ENCODE measurements at places on chromosomes 5 and 9.

GRCh38 chr5:71836084-71836483 lies 117.0 kb downstream of the CARTPT start:
- DNase-seq: no peak

DNA sequence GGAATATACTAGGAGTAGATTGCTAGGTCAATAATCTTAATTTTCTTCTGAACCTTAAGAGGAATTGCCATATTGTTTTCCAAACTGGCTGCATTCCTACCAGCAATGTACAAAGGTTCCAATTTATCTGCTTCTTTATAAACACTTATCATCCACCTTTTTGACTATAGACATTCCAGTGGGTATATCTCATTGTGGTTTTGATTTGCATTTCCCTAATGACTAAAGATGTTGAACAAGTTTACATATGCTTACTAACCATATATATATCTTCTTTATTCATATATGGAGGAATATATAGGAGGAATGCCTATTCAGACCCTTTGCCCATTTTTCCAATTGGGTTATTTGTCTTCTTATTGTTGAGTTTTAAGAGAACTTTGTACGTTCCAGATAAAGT lies 7.6 kb downstream of the DNAJC18 start:
- DNase-seq: no peak

DNA sequence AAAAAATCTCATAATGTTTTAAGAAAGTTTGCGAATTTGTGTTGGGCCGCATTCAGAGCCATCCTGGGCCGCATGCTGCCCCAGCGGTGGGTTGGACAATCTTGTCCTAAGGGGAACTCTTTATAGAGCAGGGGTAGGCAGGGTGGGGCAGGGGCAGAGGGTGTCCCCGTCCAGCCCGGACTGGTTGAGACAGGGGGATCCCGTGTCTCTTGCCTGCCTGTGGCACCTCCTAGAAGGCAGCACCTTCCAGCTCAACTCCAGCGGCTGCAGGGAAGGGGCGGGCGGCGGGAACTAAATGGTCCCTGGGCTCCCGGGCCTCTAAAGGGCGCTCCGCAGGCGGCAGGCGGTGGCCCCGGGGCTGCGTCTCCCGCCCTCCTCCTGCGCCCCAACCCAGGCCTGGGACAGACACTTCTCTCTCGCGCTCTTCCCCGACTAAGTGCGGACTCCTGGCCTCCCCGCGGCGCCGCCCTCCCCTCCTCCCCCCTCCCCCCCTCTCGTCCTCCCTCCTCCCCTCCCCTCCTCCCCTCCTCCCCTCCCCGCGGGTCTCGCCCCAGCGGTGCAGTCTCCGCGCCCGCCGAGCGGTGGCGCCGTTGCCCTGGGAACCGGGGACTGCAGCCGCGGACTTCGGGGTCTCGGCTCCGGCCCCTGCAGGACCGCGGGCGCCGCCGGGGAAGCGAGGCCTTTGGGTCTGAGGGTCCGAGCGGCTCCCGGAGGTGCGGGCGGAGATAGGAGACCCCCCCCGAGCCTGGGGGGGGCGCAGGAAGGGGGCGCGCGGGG lies 132.6 kb downstream of the MRPL36 start:
- DNase-seq: peak; percentile 70

- DNase-seq: no peak
These were observed 2.9 kb upstream of the MAT2B start for GRCh38 chr5:163502521-163502920.

- no peak for DNase-seq
These were observed 19.3 kb downstream of the KCNIP1 start for GRCh38 chr5:170523142-170523551.

- DNase-seq: no peak
These were observed 832.3 kb downstream of the MTRR start for GRCh38 chr5:8701251-8701650.

- DNase-seq: peak; percentile 1
These were observed 1.1 kb downstream of the HEXB start for GRCh38 chr5:74685979-74686631.

- DNase-seq: no peak
These were observed 384.4 kb upstream of the PDE4D start for GRCh38 chr5:60277941-60278340.

DNA sequence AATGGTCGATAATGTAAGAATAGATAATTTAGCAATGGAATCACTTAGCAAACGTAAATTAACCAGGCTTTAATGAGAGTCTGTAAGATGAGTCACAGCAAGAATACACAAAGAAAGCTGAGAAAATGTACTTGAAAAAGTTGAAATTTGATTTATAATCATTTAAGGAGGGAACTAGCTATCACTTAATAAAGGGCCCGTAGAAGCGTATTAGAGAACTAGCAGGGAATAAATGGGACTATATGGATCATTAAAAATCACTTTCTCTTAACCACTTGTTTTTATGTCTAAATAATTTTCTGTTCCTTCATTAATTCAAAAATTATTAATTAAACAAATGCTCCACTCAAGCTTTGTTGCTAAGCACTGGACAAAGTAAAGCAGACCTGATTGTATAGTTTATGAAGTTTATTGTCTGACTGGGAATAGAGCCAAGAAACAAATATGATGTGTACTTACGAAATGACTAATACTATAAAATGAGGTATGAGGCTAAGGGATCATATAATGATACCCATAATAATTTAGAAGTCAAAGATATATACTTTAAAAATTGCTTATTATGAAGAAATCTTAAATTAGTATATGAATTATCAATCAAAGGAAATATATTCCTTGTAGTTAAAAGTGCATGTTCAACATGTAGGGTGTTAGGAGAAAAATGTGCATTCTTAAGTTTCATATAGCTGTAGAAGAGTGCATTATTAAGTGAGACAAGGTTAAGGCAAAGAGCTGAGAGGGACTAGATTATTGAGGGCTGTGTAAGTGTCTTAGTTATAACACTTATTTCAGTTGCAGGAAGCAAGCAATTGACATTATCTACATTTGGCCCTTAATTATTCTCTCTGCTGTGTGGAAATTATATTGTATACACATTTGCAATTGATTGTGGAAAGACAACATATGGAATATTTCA lies 196.8 kb downstream of the PRDM9 start:
- DNase-seq: no peak

- no peak for DNase-seq
These were observed 470.6 kb downstream of the CCDC171 start for GRCh38 chr9:16023446-16023845.

DNA sequence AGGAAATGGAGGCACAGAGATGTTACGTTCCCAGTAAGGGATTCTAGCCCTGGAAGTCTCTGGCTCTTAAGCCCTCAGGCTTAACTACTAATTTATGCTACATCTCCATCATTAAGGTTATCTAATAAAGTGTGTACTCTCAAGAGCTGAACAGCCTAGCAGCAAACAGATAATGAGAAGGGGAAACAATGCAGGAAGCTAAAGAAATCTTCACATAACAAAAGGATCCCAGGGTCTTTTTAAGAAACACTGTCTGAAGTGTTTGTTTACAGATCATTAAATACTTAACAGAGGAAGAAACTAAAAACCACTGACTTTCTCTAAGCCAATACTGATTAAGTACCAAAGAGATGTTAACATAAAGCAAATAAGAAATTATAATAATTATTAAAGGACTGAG lies 129.0 kb downstream of the PAPPA start:
- DNase-seq: no peak

GRCh38 chr9:28059192-28059591 lies 485.9 kb upstream of the C9orf72 start:
- DNase-seq: no peak

GRCh38 chr9:95261890-95262289 lies 55.6 kb downstream of the FANCC start:
- DNase-seq: no peak

DNA sequence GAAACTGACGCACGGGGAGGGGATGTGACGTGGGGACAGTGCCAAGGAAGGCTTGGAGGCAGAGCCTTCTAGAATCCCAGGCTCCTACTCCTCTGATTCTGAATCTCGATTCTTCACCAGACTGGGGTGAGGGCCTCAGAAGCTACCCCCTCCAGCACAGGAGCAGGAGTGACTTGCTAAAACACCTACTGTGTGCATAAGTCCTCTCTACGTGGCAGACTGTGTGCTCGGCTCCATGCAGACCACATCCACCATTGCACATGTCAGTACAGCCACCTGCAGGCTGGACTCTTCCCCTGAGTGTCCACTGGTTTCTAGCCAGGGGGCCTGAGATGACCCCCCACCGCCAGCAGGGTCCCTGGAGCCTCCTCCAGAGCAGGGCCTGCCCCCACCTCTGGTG lies 71.2 kb upstream of the SARDH start:
- no peak for DNase-seq

DNA sequence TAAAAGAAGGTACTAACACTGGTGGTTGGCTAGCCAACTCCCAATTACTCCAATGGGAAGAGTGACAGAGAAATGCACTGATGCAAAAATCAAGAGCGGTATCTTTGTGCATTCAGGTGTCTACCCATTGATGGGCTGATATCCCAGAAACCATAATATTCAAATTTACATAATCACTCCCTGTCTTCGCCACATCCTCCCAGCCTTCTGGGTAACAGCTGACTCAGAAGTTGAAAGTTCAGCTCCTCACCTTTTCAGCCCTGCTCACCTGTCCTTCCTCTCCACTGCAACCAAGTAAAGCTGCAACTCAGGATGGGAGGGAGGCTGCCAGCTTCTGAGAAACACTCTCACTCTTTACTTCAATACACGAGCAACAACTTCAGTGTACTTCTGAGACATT lies 6.9 kb downstream of the SUSD1 start:
- DNase-seq: no peak

DNA sequence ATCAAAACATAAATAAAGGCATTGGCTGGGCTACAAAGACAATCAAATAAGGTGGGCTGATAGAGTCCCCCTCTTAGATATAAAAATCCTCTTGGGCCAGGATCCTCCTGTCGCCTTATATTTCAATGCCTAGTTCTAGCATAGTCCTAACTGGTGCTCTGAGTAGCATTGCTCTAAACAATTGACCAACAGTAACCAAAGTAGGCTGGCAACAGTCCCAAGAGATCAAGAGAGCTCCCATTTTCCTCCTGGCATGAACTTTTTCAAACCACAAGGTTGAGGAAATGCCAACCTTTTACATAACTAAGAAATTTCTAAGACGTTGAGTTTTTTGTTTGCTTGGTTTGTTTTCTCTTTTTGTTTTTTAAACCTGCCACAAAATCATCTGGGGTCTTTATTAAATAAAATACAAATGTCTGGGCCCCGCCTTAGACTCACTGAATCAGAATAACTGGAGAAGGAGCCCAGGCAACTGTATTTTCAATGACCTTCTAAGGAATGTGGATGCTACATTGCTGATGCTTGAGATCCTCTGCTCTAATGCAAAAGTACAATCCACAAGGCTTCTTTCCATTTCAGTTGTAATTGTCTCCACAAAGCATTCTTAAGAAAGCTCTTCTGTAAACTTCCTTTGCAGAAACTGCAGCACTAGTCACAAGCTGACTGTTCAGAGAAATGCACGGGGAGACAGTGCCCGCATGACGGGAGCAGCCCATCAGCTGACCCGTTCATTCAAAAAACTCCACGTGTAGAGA lies 2.9 kb downstream of the SLC45A2 start:
- no peak for DNase-seq

DNA sequence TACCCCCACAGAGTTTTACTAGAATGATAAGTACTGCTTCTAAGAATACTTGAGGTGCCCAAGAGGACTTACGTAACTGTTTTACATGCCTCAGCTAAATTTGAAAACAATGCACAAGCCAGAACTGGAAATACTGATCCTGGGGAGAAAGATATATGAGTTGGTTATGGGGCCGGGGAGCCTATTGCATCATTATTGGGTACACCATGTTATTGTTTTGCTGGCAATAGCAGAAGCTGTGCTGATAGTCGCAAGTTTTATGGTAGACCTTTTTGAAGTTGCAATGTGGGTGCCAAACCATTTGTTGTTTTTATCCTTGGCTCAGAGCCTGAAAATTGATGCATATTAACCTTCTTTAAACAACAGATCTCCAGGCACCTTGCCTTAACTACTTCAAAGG lies 108.4 kb upstream of the DHFR start:
- DNase-seq: no peak

GRCh38 chr5:7781899-7782298 lies 69.0 kb downstream of the CFAP90 start:
- no peak for DNase-seq

GRCh38 chr5:6710070-6710469 lies 3.2 kb upstream of the TENT4A start:
- DNase-seq: no peak

DNA sequence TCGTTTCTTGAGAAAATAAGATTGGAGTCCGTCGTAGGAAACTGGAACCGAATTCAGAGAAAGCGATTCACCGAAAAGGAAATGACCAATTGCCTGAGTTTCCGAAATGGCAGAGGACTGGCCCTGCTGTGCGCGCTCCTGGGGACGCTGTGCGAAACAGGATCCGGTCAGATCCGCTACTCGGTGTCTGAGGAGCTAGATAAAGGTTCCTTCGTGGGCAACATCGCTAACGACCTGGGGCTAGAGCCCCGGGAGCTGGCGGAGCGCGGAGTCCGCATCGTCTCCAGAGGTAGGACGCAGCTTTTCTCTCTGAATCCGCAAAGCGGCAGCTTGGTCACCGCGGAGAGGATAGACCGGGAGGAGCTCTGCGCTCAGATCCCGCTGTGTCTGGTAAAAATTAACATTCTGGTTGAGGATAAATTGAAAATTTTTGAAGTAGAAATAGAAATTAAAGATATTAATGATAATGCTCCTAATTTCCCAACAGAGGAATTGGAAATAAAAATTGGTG lies 379 bp downstream of the PCDHGA3 start:
- no peak for DNase-seq

GRCh38 chr5:143685246-143685815 lies 126.6 kb upstream of the HMHB1 start:
- DNase-seq: no peak

- DNase-seq: no peak
These were observed 81.0 kb upstream of the PALM2AKAP2 start for GRCh38 chr9:109699019-109699418.

DNA sequence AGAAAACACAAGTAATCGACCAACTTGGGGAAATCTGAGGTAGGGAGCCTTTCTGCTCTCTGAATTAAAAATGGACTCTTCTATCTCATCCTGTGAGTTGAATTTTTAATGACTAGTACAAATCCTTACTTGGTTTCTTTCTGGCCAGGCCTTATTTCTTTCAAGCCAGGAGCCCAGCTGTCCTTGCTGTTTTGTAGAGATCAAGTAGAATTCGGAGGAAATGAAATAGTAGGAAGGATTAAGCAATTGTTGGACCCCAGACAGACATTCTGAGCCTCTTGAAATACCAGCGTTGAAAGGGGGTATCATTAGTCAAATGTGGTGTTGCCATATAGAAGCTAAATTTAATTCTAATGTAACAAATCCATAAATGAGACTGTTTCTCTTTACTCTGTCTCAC lies 53.7 kb upstream of the SMIM15 start:
- no peak for DNase-seq

- no peak for DNase-seq
These were observed 127.6 kb downstream of the HSD17B3 start for GRCh38 chr9:96174371-96174770.

DNA sequence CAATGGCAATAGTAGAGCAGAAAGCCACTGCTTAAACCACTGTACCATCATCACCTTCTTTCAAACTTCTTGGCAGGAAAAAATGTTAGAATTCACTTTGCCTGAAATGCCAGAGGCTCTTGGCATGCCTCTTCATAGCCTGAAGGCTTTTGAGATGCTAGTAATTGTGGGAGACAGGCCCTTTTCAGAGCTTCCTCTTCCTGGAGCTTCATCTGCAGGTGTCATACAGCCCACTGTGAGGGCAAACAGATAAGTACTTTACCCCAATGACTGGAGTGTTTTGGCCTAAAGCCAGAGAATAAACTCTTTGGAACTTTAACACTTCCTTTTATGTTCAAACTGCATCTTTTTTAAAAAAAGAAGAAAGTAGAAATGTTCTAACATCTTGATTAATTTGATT lies 81.3 kb upstream of the TMEM171 start:
- DNase-seq: no peak
